RPMI8226 (cell line): ENCODE measurements at places on chromosomes 5 and 9.

DNA sequence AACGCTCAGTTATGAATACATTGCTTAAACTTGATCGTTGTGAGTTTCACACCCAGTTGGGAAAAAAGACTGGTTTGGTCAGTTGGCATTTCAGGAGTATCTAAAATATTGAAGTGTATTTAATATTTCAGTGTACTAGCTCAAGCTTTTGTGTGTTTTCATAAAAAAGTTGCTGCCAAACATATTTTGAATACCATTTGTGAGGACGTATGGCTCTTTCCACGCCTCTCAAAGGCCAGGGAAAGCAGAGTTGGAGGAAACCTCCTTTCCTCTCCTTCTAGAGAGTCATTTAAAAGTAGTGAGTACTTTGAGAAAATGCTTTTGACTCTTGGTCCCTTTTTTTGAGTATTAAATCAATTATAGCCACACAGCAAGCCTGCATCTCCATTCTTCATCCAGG lies 43.2 kb upstream of the ANKRD33B start:
- no peak for DNase-seq

- DNase-seq: no peak
Measured at GRCh38 chr9:19470981-19471650, 62.3 kb downstream of the ACER2 start.

- DNase-seq: peak; percentile 27
Measured at GRCh38 chr5:169577951-169578350, 5.6 kb upstream of the SPDL1 start.

GRCh38 chr5:429453-430188 lies 13.4 kb upstream of the EXOC3 start:
- no peak for DNase-seq

DNA sequence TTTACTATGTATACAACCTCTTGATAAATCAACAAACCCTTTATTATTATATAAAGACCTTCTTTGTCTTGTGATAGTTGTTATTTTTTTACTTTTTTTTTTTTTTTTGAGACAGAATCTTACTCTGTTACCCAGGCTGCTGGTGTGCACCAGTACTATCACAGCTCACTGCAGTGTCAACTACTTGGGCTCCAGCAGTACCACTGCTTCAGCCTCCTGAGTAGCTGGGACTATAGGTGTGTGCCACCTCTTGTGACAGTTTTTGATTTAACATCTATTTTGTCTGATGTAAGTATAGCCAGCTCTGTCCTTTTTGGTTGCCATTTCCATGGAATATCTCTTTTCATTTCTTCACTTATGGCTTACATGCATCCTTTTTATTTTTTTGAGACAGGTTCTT lies 42.6 kb downstream of the CREBRF start:
- no peak for DNase-seq

- no peak for DNase-seq
Measured at GRCh38 chr5:41414598-41414997, 95.8 kb downstream of the PLCXD3 start.

- no peak for DNase-seq
Measured at GRCh38 chr5:168611165-168611564, 32.0 kb upstream of the PANK3 start.

DNA sequence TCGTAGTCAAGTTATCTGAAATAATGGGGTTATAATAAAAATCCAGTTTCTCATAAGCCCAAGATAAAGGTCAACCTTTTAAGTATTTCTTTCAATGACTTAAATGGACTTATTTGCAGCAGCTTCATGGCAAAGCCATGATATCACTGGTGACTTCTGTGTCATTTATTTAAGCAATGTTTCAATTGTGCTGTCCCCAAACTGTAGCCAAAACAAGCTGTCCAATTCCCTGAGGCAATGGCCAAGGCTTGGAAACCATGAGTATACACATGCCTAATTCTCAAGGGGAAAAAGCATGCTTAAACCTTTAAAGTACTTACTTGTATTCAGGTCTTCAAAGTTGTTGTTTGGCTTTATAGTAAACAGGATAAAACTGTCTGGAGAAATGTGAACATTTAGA lies 376.4 kb upstream of the TNC start:
- DNase-seq: no peak

- DNase-seq: no peak
Measured at GRCh38 chr5:141489841-141490240, 960 bp downstream of the PCDHGC5 start.

GRCh38 chr9:109918339-109919163 lies 138.6 kb downstream of the PALM2AKAP2 start:
- DNase-seq: peak; percentile 85

GRCh38 chr9:37965116-37965515 lies 61.2 kb upstream of the SLC25A51 start:
- no peak for DNase-seq

GRCh38 chr9:132583584-132584304 lies 1.3 kb downstream of the BARHL1 start:
- DNase-seq: no peak

DNA sequence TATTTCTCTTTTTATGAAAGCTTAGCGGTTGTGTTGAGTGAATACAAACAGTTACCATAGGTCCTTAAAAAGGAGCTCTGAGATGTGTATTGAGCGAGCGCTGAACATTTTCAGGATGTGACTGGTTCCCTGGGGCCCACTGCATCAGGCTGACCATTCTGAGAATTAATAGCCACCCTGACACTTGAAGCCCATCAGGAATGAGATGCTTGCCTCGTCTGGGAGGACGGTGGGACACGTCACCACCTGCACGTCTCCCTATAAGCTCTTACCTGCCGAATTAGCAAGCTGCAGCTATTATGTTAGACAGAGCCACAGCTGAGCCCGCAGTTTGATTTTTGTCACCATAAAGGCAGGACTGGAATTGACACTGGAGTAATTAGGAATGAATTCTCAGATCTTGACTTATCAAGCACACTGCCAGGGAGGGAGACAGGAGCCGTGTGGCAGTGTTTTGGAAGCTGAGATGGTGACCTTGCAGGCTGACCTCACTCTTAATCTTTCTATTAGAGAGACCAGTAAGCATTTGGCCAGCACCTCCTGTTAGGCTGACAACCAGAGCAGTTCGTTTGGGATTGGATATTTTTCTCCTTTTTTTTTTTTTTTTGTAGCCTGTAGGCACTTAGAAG lies 373.1 kb upstream of the WWC1 start:
- no peak for DNase-seq
